Right renal cortex interstitium (tissue), 3 donors: ENCODE measurements at places on chromosomes 5 and 9.

DNA sequence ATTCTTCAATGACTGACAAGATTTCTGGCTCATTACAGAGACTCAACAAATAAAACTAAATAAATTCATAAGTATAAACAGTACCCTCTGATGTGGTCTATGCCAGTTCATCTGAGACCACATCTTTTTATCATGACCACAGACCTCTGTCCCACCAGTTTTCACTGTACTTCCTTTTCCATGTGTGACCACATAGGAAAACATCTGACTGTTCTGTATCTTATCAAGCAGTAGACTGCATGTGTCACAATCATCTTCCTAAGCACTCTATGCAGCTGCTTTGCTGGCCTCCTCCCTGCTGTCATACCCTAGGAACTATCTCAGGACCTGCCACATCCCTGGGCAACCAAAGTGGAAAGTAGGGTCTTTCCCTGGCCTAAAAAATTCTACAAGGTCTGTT, 205.0 kb upstream of the ZNF462 start:
- no peak for DNase-seq

- no peak for DNase-seq
These were observed 38.5 kb downstream of the FBXL7 start for GRCh38 chr5:15538516-15538915.

GRCh38 chr5:171453056-171453725, 33.7 kb downstream of the FGF18 start:
- no peak for DNase-seq

DNA sequence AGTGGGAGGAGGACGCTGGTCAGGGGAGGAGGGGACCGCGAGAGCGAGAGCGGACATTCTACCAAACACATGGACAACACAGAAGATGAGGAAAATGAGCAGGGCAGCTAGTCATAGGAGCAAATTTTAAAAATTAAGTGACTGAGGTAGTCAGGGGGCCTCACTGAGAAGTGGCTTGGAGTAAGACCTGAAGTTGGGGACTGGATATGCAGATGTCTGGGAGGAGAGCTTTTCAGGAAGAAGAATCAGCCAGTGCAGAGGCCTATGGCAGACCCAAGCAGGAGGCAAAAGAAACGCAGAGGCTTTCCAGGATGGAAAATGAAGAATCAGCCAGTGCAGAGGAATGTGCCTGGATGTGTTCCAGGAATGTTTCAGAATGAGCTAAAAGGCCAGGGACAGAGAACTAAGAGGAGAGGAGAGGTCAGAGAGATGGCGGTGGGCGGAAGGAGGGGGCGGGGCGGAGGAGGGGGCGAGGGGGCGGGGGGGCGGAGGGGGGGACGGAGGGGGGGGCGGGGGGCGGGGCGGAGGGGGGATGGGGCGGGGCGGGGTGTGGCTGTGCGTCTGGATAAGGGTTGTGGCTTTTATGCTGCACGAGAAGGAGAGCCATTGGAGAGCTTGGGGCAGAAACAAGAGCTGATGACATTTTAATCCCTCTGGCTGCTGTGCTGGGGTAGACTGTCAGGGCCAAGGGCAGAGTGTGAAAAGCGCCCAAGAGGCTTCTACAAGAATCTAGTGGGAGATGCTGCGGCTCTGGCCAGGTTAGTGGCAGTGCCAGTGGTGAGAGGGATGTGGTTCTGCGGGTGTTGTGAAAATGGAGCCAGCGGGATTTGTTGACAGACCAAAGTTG, 129.6 kb downstream of the KCNIP1 start:
- peak; percentile 86 for DNase-seq

GRCh38 chr5:175195698-175196656, 248.0 kb downstream of the DRD1 start:
- no peak for DNase-seq
